ENCODE measurements at places on chromosomes 1 and 21.

- no peak for DNase-seq
These were observed 75.8 kb upstream of the TSPAN2 start for GRCh38 chr1:115164940-115165705.

DNA sequence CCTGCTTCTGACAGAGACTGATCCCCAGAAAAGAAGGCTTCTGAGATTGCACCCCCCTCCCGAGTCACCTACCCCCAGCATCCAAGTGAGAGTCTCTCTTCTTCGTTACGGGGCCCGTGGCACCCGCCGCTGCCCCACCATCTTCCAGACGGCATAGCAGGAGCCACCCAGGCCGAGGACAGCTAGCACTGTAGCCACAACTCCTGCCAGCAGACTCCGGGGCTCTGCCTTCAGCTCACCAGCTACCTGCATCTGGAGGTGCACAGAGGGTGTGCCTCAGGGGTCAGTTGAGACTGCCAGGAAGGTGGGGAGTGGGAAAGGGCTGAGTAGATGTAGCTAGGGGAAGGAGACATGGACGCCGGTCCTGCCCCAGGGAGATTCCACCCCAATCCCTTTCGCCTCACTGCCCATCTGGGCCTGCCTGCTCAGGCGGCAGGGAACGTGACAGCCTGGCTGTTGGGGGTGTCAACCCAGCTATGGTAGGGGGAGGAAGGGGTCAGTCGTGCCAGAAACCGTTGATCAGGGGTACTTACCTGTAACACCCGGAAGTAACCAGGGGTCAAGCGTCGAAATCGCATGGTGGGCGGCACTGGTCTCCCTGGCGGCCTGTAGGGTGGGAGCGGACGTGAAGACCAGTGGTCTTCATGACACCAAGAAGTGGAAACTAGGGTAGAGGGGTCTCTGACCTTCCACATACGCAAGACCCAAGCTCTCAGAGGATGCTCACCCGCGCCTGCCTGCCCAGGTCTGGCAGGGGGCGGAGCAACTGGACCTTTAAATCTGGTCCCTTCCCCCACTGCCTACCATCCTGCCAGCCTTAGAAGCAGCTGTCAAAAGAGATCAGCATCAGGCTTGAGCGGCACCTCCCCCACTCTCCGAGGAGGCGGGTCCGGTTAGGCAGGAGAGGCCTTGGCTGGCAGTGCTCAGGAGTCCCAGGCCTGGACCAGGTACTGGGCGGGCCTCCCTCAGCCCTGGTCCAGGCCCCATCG is at the start of gene ZNF593OS:
Gene ZNF593OS, minus strand, starts transcription at position 749 of the 989 bp plus-strand sequence. Its CDS starts 171 bp downstream, at position 578.
- no peak for DNase-seq

GRCh38 chr1:202007805-202008489 is 2.4 kb upstream of the ELF3 start:
- DNase-seq: no peak

DNA sequence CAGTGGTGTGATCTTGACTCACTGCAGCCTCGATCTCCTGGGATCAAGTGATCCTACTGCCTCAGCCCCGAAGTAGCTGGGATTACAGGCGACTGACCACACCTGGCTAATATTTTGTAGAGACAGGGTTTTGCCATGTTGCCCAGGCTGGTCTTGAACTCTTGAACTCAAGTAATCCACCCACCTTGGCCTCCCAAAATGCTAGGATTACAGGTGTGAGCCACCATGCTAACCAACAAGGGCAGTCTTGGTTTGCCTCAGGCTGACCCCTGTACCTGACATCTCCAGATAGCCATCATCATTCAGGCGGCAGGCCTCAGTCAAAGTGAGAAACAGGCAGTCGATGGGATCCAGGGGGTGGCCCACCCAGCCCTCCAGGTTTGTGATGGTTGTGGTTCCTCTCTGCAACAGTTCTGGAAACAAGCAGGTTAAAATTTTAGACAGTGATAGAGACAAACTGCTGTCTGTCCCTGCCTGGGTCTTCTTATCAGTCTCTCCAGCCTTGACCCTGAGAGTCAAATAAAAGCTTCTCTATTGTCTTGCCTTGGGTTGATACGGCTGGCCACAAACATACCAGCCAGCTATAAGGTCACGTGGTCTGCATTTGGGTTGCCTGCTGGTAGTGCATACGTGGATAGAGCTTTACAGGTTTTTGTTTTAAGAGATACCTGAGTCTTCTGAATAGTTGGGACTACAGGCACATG is 26.8 kb downstream of the UROD start:
- no peak for DNase-seq

GRCh38 chr1:198636391-198636790 is 2.4 kb upstream of the PTPRC start:
- DNase-seq: no peak

- DNase-seq: no peak
These were observed 39.3 kb downstream of the BRINP2 start for GRCh38 chr1:177210071-177210470.

- peak; percentile 63 for DNase-seq
These were observed 54.7 kb downstream of the APP start for GRCh38 chr21:26115899-26116298.

DNA sequence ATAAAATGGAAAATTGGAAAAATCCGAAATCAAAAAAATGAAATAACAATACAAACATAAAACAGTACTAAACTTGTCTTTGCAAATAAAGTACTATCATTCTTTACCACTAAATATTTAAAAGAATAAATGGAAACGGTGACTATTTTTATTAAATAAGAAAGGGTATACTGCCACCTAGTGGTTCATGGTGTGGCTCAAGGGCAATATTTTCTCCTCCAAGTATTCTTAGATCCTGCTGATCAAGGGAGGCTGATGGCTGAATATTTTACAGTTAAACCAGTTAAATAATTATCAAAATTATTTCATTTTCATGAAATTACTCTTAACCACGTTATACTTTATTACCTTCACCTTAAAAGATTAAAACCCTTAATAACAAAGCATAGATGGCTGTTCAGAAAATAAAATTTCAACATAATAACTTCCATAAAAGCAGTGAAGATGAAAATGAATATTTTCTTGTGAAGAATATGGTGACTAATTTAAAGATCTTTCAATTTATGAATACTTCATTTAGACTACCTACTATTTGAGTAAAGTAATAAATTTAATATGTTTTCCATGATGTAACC is 1793.9 kb downstream of the NCAM2 start:
- peak; percentile 1 for DNase-seq

GRCh38 chr1:70499695-70500094 is 88.6 kb downstream of the CTH start:
- no peak for DNase-seq

GRCh38 chr1:165284454-165284853 is 72.1 kb downstream of the LMX1A start:
- DNase-seq: no peak

DNA sequence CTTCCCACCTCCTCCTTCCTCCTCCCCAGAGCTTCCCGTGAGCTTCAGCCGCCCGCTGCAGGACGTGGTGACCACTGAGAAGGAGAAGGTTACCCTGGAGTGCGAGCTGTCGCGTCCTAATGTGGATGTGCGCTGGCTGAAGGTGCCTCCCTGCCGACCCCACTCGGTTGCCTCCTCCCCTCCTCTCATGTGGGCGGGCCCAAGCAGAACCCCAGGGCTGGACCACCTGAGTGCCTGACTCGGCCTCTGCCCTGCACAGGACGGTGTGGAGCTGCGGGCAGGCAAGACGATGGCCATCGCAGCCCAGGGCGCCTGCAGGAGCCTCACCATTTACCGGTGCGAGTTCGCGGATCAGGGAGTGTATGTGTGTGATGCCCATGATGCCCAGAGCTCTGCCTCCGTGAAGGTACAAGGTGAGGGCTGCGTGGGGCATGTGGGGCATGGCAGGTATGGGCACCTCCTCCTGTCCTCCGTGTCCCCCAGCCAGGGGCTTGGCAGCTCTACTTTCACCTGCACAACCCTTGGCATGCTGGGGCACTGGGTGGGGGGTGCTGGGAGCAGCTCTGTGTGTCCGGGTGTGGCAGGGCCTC is 69.2 kb downstream of the OBSCN start:
- DNase-seq: no peak

DNA sequence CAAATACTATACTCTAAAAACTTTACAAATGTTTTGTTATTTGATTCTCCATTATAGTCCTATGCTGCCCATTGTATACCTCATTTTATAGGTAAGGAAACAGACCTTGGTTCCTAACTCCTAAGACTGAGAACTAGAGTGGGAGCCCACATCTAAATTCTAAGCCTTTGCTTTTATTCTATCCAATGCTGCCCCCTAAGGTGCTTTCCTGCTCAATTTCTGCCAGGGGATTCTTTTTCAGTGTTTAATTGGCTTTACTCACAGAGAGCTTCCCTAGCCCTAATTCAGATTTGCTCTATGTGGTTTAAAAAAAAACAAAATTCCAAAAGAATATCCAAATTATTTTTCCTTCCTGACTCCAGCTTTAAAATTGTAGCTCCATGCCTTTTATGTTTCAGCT is 64.5 kb downstream of the KIF14 start:
- DNase-seq: no peak

DNA sequence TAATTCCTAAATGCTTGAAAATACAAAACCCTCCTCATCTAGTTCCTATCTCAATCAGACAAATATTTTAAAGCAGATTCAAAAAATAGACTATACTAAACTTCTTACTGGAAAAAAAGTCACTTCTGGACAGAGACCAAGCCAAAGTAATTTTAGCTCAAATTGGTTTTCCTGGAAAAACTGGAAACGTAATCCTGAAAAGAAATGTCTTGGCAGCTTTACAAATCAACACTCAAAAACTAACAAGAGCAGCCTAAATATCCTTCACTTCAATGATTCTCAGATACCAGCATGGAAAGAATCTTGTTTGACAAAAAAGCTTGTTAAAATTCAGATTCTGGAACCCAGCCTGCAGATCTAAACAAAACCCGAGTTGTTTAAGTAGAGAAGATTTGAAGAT is 9.1 kb upstream of the GPR88 start:
- peak; percentile 42 for DNase-seq

GRCh38 chr1:89095737-89096136 is 30.2 kb downstream of the GBP2 start:
- no peak for DNase-seq

DNA sequence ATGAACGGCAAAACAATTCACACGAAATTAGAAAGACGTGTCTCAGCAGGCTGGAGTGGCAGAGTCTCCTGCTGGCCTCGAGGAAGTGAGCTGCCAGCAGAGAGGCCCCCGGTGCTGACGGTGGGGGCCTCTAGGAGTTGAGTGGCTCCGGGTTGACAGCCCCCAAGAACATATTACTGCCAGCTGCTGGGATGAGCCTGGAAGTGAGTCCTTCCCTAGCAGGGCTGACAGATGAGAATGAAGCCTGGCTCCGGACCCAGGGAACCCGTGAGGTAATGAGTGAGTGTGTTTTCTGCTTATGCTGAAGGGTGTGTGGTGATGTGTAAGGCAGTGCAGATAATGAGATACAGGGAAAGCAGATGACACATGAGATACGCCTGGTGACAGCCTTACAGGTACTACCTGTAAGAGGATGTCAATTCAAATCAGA is 23.5 kb upstream of the LRRC47 start:
- DNase-seq: no peak

- peak; percentile 80 for DNase-seq
These were observed 3.7 kb downstream of the FASLG start for GRCh38 chr1:172662464-172663109.

DNA sequence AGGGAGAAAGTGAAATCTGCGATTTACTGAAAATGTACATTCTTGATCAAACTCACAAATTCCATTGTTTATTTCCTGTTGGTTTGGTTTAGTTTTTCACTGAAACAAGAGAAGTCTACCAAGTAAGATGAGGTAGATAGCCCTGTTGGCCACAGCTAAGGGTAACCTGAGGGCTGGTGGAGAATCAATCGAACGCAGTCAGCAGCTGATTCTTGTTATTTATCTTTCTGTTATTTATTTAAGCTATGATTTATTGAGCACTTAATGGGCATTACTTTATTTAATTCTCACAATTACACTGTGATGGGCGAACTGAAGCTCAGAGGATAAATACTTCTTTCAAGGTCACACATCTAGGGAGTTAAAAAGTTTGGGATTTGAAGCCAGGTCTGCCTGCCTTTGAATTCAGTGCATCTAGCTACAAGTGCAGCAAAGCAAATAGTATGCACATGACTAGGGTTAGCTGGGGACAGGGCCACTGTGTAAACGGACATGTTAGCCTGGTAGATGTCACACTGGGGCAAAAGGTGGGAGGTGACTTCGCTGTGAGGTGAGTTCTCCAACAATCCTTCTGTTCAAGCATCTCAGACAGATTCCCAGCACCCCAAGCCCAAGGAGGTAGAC is 106.5 kb upstream of the GADD45A start:
- DNase-seq: no peak

DNA sequence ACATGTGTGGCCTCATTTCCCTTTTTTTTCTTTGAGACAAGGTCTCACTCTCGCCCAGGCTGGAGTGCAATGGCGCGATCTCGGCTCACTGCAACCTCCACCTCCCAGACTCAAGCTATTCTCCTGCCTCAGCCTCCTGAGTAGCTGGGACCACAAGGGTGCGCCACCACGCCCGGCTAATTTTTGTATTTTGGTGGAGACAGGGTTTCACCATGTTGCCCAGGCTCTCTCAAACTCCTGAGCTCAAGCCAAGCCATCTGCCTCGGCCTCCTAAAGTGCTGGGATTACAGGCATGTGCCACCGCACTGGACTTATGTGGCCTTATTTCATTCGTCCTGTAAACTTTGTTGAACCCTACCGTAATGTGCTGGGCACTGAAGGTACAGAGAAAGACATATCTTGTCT is 569 bp upstream of the WARS2 start:
- DNase-seq: no peak

DNA sequence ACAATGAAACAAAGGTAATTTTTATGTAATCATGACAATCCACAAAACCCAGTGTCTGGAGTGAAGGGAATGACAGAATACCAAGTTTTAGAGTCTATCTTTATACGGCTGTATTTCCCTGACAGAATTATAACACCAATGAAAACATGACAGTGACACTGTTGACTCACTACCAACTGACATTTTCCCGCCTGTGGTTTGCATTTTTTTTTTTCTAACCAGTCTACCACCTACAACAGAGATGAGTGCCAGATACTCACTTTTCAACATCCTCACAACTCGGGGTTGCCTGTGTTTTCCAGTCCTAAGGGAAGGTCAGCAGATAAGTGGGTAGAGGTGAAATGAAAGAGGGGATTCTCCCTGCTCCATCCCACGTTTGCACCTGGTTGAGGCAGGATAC is 118.9 kb downstream of the KCNJ6 start:
- DNase-seq: no peak

- peak; percentile 84 for DNase-seq
These were observed 151.0 kb downstream of the CDC7 start for GRCh38 chr1:91651661-91652071.

- DNase-seq: peak; percentile 70
These were observed 32.2 kb downstream of the HSPG2 start for GRCh38 chr1:21904704-21905520.

- DNase-seq: no peak
These were observed 32.9 kb upstream of the ZC3H12A start for GRCh38 chr1:37441490-37441889.

DNA sequence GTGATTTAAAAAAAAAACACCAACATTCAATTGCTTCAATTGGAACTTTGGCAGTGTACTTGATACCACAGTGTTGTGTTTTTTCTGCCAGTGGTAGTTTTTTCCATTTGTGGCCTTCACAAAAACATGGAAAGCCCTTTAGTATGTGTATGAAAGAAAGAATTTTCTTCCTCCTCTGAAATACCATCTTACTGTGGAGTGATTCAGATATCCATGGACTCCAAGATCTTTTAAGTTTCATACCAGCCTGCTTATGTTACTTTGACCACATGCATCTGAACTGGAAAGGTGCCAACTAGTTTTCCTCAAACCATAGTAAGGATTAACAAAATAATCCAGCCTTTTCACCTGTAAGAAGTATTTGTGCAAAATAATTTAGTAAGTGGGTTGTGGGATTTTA is 3.4 kb downstream of the PPP2R5A start:
- DNase-seq: peak; percentile 31

- DNase-seq: no peak
These were observed 24.0 kb upstream of the CDC7 start for GRCh38 chr1:91476533-91477217.

- no peak for DNase-seq
These were observed 6.0 kb downstream of the S100A9 start for GRCh38 chr1:153363641-153364040.
